Kidney (tissue), 22 donors: ENCODE measurements at places on chromosomes 13 and 19. TPM values are rescaled to one million over a fixed set of nuclear protein-coding genes. Genes with fewer than 3 reads are reported as not detected.

SIGLEC9 gene
- 8.1 TPM for total RNA-seq

RFPL4AL1 gene
- not detected for total RNA-seq

GNA15 gene
- 8.7 TPM for total RNA-seq

RFPL4A gene
- total RNA-seq = 0.41 TPM

TNNI3 gene
- 0.41 TPM for total RNA-seq

ZNF582 gene
- total RNA-seq = 5.0 TPM

WASF3 gene
- total RNA-seq = 18.5 TPM

FFAR1 gene
- total RNA-seq = not detected

PSG6 gene
- not detected for total RNA-seq

LMTK3 gene
- total RNA-seq = 8.4 TPM

MCEMP1 gene
- 0.38 TPM for total RNA-seq

CCDC8 gene
- 18.9 TPM for total RNA-seq

WDR83 gene
- 10.5 TPM for total RNA-seq

TPP2 gene
- total RNA-seq = 42.2 TPM

ZNF99 gene
- total RNA-seq = 0.25 TPM

HAUS8 gene
- 6.9 TPM for total RNA-seq

SERTAD1 gene
- 14.8 TPM for total RNA-seq

C5AR2 gene
- total RNA-seq = 2.5 TPM

ZNF730 gene
- total RNA-seq = 0.60 TPM

PGLYRP2 gene
- not detected for total RNA-seq

C13orf42 gene
- total RNA-seq = not detected

CACNG8 gene
- 0.03 TPM for total RNA-seq

CRX gene
- total RNA-seq = not detected

NLRP5 gene
- not detected for total RNA-seq

C19orf53 gene
- total RNA-seq = 62.7 TPM

ZNF562 gene
- total RNA-seq = 37.6 TPM

PCSK4 gene
- 5.3 TPM for total RNA-seq

NCAN gene
- total RNA-seq = 0.13 TPM

ATP12A gene
- total RNA-seq = 0.22 TPM

ZNF221 gene
- 6.2 TPM for total RNA-seq

SPC24 gene
- total RNA-seq = 1.7 TPM

ZNF723 gene
- not detected for total RNA-seq

HCN2 gene
- 0.31 TPM for total RNA-seq

DIAPH3 gene
- total RNA-seq = 2.0 TPM

SH2D3A gene
- 35.4 TPM for total RNA-seq

KLF1 gene
- total RNA-seq = not detected

ZNF541 gene
- 0.69 TPM for total RNA-seq

ZNF888 gene
- 22.6 TPM for total RNA-seq

LGI4 gene
- total RNA-seq = 7.5 TPM

KLK14 gene
- total RNA-seq = 0.22 TPM

KLK1 gene
- total RNA-seq = 0.41 TPM

RPL21 gene
- 864 TPM for total RNA-seq

ZNF728 gene
- 1.9 TPM for total RNA-seq

PLPPR3 gene
- total RNA-seq = not detected

AZU1 gene
- total RNA-seq = 0.50 TPM

HOMER3 gene
- total RNA-seq = 34.3 TPM

CYP4F2 gene
- 0.31 TPM for total RNA-seq

KASH5 gene
- not detected for total RNA-seq

IGFL1 gene
- not detected for total RNA-seq

S1PR5 gene
- total RNA-seq = 0.69 TPM

DCT gene
- total RNA-seq = 0.13 TPM

CLDND2 gene
- total RNA-seq = 1.1 TPM

FGF22 gene
- 0.19 TPM for total RNA-seq
